ENCODE measurements at places on chromosomes 13 and 19.

DNA sequence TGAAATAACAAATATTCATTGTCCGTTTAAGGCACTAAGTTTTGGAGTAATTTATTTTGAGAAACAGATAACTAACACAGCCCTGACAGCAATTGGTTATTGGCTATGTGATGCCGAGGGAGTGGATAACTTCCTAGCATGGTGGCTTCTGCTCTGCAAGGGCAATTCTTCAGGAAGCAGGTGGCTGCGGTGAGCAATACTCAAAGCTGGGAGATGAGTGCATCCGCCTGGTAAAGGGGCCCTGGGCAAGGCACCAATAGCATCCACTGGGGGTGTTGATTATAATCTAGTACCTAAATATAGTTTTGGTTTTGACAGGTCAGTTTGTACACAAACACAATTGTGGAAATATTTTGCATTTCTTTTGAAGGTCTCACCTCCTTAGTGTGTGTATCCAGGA, 41.0 kb downstream of the CCDC70 start:
- DNase-seq = no peak

- DNase-seq = no peak
These were observed 15.8 kb downstream of the NFIX start for GRCh38 chr19:13010992-13011652.

DNA sequence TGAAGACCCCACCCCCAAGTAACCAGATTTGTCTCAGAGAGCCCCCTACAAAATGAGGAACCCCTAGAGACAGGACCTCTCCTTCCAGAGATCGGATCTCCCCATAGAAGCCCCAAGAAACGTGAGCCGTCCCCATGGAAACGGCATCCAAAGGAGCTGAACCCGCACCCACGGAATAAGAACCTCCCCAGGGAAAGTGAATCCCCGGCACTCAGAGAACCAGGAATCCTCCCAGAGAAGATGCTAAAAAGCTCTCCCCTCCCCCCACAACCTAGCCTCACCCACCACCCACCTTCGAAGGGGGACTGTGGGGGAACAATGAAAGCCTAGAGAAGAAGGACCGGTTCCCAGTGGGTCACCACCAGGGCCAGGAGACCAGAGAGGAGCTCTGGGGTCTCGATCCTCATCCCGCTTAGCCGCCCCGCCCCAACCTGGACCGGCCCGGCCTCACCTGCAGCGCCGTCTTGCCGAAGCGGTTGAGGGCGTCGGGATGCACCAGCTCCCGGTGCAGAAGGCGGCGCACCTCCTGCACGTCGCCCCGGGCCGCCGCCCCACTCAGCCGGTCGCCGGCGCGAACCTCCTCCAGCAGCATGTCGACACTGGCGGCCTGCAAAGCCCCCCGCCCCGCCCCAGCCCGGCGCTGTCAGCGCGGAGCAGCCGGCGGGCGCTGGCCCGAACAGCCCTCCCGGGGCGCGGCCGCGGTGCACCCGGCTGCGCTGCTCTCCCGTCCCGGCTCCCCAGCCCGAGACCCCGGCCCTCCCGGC, 535 bp downstream of the CDKN2D start:
- no peak for DNase-seq

DNA sequence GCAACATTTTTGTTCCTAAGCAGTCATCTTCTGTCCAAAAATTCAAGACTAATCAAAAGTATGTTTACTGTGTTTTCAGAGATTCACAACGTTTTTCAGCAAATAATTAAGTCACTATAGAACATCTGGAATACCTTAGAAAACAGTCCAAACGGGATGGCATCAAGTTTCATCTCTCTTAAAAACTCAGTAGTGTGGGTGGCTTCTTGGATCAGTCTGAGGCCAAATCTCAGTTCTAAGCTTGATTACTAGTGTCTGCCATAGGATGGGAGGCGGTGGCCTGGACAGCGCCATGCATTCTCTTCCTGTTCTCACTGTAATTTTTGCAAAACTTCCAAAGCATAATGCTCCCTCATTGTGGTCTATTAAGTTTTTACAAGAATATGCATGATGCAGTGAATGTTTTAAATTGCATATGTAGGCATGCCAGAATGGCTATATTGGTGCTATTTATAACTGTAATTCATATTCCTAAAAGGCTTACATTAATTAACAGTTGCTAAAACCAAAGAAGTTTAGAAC, 37.1 kb downstream of the ANKRD10 start:
- no peak for DNase-seq

DNA sequence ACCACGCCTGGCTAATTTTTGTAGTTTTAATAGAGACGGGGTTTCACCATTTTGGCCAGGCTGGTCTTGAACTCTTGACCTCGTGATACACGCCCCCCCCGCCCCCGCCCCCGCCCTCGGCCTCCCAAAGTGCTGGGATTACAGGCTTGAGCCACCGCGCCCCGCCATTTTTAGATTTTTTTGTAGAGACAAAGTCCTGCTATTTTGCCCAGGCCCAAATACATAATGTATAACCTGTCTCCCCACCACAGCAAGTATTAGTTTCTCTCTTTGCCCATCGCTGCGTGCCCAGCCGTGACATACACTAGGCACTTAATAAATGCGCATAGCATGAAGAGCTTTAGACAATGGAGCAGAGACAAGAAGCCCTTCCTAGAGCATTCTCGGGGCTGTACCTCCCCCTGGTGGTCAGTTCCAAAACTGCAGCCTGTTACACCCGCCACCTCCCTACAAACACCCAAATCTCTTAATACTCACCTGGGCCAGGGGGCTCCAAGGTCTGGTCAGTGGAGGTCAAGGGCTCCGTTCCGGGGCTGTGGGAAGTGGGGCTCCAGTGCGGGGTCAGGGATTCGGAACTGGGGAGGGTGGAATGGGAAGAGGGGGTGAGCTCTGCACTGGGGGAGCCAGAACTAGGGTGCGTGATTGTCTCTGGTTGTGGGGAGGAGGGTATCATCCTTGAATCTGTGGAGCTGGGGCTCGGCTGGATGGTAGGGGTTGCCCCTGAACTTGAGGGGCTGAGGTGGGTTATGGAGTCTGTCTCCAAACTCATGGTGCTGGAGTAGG, 22.5 kb downstream of the IQCN start:
- DNase-seq = peak; percentile 67

DNA sequence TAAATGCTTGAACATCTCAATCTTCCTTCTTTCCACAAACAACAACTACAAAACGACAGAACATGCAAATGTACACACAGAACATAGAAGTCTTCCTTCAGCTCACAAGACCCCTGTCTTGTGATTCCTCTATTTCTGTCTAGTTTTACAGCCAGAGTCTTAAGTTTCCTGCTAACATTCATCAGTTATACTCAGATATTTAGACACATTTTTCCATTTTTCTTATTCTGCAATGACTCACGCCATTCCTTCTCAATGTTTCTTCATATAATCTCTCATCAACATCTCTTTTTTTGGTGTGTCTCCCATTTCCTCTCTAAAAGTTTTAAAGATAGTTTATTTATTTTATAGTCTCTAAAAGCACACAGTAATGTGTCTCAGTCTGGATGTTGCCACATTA, 1872.9 kb upstream of the PCDH20 start:
- DNase-seq = no peak

DNA sequence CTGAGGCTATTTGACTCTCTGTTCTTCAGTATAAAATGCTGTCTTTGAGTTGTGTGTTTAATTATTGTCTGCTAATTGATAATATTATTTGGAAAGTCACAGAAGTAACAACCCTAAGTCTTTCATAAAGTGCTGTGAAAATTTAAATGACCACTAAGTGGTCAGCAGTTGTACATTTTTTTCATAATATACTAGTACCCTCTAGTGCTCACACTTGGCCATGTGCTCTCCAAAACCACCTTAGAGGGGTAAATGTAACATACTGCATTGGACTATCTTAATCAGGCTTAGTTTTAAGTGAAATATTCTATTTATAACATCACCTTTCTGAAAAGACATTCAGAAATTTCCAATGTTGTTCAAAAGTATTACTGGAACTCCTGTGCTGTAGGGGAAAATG, 745.3 kb downstream of the GPC5 start:
- DNase-seq = no peak

DNA sequence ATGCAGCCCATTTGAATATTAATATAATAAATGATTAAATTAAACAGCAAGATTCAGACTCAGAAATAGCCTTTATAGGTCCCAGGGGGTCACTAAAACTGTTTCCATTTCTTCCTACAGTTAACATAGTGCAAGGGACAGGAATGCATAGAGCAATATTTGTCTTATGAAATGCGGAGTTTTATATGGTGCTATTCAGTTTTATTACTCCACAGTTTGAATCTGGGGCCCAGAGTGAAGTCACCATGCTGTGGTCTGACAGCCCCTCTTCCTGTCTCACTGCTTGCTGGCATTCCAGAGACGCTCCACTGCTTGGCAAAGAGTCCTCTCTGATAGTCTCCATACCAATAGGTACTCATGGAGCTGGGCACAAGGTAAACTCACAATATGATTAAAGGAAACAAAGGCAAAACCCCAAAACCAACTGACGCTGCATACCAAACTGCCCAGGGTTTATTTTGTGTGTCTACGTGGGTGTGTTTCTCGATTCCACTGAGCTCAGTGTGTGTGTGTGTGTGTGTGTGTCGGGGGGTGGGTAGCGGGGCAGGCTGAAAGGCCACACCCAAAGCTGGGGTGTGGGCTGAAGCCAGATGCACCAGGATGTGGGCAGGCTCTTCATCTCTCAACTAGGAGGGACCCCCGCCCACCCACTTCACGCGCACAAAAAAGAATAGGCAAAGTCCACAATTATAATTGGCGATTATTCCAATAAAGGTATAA, 277.9 kb downstream of the TSHZ3 start:
- DNase-seq = no peak

DNA sequence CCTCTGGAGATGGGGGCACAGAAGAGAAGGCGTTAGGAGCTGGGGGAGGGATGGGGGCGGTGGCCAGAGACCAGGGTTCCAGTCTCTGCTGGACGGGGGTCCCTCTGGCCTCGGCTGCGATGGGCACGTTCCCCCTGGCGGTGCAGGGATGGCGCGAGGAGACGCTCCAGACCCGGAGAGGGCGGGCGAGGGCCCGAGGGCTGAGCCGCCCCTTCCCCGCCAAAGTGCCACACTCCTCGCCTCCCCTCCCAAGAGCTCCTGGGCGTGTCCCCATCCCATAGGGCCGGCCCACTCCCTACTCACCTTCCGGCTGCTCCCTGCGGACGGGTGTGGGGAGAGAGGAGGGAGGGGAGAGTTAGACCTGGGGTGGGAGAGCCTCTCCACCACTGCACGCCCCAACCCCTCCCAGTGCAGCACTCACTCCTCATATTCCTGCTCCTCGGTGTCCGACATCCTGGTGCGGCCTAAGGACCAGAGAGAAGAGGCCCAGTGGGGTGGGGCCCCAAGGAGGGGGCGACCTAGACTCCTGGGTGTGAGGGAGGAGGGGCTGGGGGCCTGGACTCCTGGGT, 2.2 kb downstream of the TNNT1 start:
- DNase-seq = no peak

DNA sequence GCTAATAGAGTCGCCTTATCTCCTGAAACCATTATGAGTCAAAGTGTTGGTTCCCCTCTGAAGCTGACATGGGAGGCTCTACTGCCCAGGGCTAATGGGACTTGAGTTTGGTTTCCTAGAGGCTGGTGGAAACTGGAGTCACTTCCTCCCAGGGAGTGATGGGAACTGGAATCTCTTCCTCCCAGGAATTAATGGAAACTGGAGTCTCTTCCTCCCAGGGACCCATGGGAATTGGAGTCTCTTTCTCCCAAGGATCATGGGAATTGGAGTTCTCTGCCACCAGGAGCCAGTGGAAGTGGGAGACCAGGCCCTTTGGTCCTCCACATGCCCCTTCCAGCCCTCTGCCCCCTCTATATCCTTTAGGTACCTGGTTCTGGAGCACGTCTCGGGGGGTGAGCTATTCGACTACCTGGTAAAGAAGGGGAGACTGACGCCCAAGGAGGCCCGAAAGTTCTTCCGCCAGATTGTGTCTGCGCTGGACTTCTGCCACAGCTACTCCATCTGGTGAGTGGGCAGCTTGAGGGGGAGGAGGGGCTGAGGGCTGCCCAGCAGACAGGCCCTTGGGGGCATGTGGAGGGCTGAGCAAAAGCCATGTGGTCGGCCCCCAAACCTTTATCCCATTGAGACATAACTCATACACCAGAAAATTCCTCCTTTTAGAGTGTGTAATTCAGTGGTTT, 5.5 kb downstream of the BRSK1 start:
- DNase-seq = no peak

- no peak for DNase-seq
These were observed 97.0 kb upstream of the RNF113B start for GRCh38 chr13:98273824-98274742.

DNA sequence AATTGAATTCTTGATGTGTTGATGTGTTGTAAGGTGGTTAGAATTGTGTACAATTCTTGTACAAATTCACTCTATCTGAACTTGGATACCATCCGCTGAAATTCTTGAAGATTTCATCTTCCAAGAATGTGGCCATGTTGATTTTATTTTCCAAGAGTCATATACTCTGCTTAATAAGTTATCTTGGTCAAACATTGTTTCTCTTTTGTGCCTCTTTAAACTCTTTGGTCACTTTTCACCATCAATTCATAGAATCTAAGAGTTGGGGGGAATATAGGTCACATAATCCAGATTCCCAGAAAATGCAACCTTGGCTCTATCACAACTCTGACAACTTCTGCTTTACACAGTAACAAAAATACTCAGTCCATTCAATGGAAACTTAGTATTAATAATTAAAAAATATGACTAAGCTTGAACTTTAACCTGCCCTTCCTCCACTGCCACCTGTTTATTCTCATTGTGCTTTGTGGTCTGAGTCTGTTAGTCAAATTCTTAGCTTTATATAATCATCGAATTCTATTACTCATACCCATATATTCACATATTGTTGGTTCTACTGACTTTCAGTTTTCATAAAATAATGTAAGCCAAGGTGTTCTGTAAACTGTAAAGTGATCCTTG, 373.2 kb downstream of the LMO7 start:
- no peak for DNase-seq

- DNase-seq = peak; percentile 78
These were observed 11.1 kb upstream of the ARRDC2 start for GRCh38 chr19:17996826-17997316.

GRCh38 chr13:46688306-46688705, 108.7 kb downstream of the ESD start:
- no peak for DNase-seq

GRCh38 chr13:73497430-73497829, 438.6 kb downstream of the KLF5 start:
- DNase-seq = no peak

GRCh38 chr13:25291691-25292090, 4.4 kb upstream of the MTMR6 start:
- DNase-seq = no peak

- no peak for DNase-seq
These were observed 71.4 kb downstream of the MIPEP start for GRCh38 chr13:23817830-23818229.

GRCh38 chr13:30727491-30728355, 7.6 kb upstream of the ALOX5AP start:
- no peak for DNase-seq
